Activated CD4-positive, alpha-beta memory T cell treated with anti-CD3 and anti-CD28 coated beads for 36 hours (primary cell): ENCODE measurements at places on chromosomes 5 and 9.

GRCh38 chr5:169701910-169702451 is 64.9 kb downstream of the DOCK2 start:
- DNase-seq: no peak

GRCh38 chr9:1909322-1909721 is 105.8 kb upstream of the SMARCA2 start:
- DNase-seq: no peak

DNA sequence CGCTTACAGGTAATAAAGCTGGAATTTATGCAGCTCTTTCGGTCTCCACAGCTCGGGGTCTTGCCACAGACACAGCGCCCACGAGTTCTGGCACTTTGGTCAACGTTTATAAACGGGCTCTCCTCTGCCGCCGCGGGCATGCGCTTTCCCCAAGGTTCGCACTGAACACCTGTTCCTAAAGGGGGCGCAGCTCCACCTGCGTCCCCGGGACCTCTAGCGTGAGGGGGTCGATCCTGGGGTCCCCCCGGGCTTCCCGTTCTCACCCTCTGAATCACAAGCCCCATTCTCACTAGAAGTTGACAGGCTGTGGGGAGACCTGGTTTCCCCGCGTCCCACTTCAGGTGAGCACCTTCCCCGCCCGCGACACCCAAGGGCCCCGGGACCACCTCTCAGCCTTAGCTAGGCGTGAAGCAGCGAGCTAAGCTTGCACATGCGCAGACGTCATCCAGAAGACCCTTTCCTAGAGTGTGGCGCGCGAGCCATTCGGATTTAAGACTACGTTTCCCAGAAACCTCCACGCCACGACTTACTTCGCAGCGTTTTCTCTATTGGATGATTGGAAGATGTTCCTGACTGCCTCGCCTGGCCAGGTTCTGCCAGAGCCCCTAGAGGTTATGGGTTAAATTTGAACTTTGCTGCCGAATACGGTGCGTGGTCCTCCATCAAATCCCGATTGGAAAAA is 21.3 kb upstream of the ZNF782 start:
- DNase-seq: peak; percentile 62

GRCh38 chr9:23621188-23621587 is 204.9 kb downstream of the ELAVL2 start:
- no peak for DNase-seq

DNA sequence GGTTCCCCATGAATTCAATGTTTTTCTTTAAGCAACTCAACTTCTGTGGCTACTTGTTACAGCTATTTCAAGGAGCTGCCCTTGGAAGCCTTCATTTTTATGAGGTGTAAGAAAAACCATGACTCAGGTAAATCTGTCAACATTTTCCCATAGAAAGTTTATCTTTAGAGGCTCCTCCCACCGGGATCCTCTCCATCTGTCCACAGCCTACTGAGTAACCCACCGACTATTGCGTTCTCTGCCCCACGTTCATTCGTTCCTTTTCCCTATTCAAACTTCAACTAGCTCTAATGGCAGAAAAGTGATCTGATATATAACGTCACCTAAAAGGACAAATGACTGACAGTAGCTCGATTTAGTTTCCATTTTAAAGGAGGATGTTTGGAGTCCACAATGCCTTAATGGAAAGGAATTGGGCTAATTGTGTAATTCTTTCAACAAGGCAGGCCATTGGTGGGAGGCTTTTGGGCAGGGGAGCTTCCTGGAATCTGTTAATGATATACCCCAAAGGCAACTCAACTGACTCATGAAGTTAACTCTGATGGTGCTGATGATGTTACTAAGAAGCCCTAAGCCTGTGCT is 29.3 kb upstream of the NR3C1 start:
- no peak for DNase-seq

DNA sequence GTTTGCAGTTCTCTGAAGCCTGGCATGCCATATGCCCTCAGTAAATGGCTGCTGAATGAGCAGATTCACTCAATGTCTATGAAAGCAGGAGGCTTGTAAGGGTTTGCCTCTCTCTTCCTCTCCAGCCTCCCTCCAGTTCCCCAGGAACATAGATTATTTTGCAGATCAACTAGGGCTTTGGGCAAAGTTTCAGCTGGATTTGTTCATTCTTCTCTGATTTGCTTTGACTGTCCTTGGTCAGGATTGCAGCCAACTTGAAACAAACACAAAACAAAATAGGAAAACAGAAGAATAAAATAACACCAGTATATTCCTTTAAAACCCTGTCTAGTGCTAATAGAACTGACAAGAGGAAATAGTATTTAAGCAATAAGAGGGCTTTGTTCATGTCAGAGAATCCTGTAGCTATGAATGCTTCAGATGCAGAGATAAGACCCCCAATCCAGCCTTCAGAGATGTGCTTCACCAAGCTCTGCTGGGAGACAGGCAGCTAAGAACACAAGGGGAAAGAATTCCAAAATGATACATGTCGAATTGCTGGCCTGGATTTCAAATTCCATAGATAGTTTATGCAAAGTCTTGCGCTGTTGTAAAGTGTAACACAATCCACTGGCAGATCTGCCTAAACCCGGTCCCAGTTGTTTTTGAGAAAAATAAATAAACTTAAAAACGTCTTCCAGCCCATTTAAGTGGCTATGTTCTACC is 174.3 kb downstream of the PAPPA start:
- no peak for DNase-seq

DNA sequence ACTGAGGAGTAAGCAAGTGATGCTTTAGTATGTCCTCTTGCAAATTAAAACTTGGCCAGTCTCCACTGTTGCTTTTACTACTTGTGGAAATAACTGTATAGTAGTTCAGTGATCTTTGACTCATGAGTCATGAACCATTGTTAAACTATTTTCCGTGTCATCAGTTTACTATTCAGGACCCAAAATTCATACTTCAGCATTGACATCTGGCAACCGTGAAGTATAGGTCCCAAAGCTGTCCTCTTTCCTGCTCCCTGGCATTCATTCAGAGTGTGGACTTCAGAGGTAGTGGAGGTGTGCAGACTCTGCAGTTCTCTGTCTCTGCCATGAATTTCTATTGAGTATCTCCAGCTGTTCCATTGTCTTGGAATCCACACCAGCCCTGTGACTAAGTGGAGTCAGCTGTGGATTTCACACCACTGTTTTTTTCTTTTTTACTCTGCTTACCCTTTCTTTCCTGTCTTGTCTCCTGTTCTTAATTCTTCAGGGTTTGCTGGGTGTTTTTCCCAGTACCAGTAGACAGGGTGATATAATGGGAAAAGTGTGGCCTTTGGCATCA is 7.5 kb downstream of the TDRD7 start:
- no peak for DNase-seq

- no peak for DNase-seq
Observed at GRCh38 chr5:30926218-30926617, 267.3 kb upstream of the CDH6 start.

DNA sequence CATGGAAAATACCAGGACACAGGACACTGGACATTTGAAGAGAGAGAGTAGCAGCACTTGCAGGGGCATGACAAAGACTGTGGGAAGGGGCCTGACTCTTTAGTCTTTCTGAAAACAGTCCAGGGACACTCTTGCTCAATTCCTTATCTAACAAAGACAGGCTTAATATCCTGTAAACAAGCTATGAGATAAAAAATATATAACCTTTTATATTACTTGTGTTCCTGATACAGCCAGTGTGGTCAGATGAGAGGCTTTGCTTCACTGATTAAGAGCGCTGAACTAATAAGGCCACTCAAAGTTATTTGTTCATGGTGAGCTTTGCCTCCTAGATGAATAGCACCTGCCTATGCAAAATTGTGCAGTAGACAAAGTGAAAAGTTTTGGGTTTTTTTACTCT is 518.7 kb downstream of the LRRC70 start:
- DNase-seq: no peak

DNA sequence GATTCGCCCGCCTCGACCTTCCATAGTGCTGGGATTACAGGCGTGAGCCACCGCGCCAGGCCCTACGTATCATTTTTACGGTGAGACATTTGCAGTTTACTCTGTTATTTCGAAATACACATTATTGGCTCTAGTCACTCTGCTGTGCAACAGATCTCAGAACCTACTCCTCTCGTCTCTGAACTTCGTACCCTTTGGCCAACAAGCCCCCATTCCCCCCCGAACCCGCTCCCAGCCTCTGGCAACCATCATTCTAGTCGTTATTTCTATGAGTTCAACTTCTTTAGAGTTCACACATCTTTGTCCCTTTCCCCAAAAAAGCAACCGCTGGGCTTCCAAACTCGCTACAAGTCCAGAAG is 735 bp downstream of the PTGR1 start:
- no peak for DNase-seq

- DNase-seq: no peak
Observed at GRCh38 chr9:116656977-116657376, 30.1 kb upstream of the TRIM32 start.

GRCh38 chr5:166497496-166498104 is 1793.8 kb upstream of the WWC1 start:
- DNase-seq: no peak

DNA sequence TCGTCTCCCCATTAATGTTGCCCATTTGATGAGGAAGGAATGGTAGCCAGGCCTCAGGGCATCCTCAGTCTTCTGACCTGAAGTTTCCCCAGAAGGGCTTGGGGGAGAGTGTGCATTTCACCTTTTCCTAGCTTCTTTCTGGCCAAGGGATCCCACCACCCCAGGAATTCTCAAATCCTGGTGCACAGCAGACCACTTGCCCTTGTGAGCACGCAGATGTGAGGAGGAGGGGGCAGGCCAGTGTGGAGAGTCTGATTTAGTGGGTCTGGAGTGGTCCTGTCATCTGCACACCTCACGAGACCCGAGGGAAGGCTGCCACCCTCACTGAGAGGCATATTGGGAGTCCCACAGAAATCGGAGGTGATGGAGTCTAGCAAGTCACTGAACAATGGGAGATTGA is 64.3 kb downstream of the CXXC5 start:
- no peak for DNase-seq
